Cardiac ventricle fibroblast (primary cell): ENCODE measurements at places on chromosomes 5 and 9. TPM values are rescaled to one million over a fixed set of nuclear protein-coding genes. Genes with fewer than 3 reads are reported as not detected.

TMEM8B gene
- total RNA-seq = 3.6 and 3.7 TPM in 2 replicates

ANXA2R gene
- 2.5 and 3.6 TPM in 2 replicates for total RNA-seq

FBP1 gene
- not detected in 2 replicates for total RNA-seq

ENDOG gene
- 11.2 and 19.1 TPM in 2 replicates for total RNA-seq

C5orf58 gene
- not detected in 2 replicates for total RNA-seq

KDM3B gene
- total RNA-seq = 27.9 and 28.0 TPM in 2 replicates

PDZD2 gene
- 3.7 and 6.8 TPM in 2 replicates for total RNA-seq

KIF20A gene
- 4.8 and 4.9 TPM in 2 replicates for total RNA-seq

PCDHGB5 gene
- total RNA-seq = 32.0 and 38.0 TPM in 2 replicates

SPINK4 gene
- not detected in 2 replicates for total RNA-seq

RBM27 gene
- 11.1 and 13.4 TPM in 2 replicates for total RNA-seq

LAMC3 gene
- 3.2 and 4.0 TPM in 2 replicates for total RNA-seq

FIBCD1 gene
- total RNA-seq = 0.15 and 0.62 TPM in 2 replicates

OBP2B gene
- total RNA-seq = not detected in 2 replicates

AGXT2 gene
- total RNA-seq = not detected in 2 replicates

DOCK2 gene
- 0.44 and 1.7 TPM in 2 replicates for total RNA-seq

JAKMIP2 gene
- 0.05 and 0.25 TPM in 2 replicates for total RNA-seq

MAMDC2 gene
- 0.81 and 2.0 TPM in 2 replicates for total RNA-seq

N4BP3 gene
- total RNA-seq = 1.4 and 1.7 TPM in 2 replicates

CTXN3 gene
- not detected in 2 replicates for total RNA-seq

CARTPT gene
- not detected in 2 replicates for total RNA-seq

WNK2 gene
- not detected in 2 replicates for total RNA-seq

CDKN2B gene
- total RNA-seq = 16.2 and 20.4 TPM in 2 replicates

FXN gene
- total RNA-seq = 9.7 and 9.9 TPM in 2 replicates

C1QTNF2 gene
- not detected in 2 replicates for total RNA-seq

PCDH12 gene
- total RNA-seq = 2.5 and 4.6 TPM in 2 replicates

SIL1 gene
- 41.3 and 42.1 TPM in 2 replicates for total RNA-seq

ANKRD31 gene
- under 0.01 and 0.05 TPM in 2 replicates for total RNA-seq

OLFM1 gene
- 3.7 and 5.4 TPM in 2 replicates for total RNA-seq

KIAA0825 gene
- total RNA-seq = 5.3 and 5.7 TPM in 2 replicates

ACER2 gene
- 9.5 and 10.5 TPM in 2 replicates for total RNA-seq

UNC5A gene
- 0.44 and 0.78 TPM in 2 replicates for total RNA-seq

TAL2 gene
- total RNA-seq = not detected in 2 replicates

VCAN gene
- 1,063 and 1,194 TPM in 2 replicates for total RNA-seq

PCDHGC5 gene
- total RNA-seq = 2.1 and 2.9 TPM in 2 replicates

SPINK6 gene
- total RNA-seq = 1.1 and 1.2 TPM in 2 replicates

SPACA9 gene
- total RNA-seq = 6.4 and 8.2 TPM in 2 replicates

RICTOR gene
- 8.5 and 9.8 TPM in 2 replicates for total RNA-seq

PTAR1 gene
- 26.1 and 30.7 TPM in 2 replicates for total RNA-seq

TTC33 gene
- total RNA-seq = 7.3 and 10.3 TPM in 2 replicates
